Astrocyte of the cerebellum (primary cell): ENCODE measurements at places on chromosomes 7 and 10.

GRCh38 chr10:33828592-33828991, 494.1 kb upstream of the NRP1 start:
- DNase-seq = no peak

- no peak for DNase-seq
These were observed 6.9 kb downstream of the KMT2E start for GRCh38 chr7:105020926-105021325.

GRCh38 chr10:62618576-62619412, 185.7 kb upstream of the ADO start:
- DNase-seq = peak; percentile 16

GRCh38 chr10:70761031-70761601, 24.1 kb downstream of the TBATA start:
- no peak for DNase-seq

DNA sequence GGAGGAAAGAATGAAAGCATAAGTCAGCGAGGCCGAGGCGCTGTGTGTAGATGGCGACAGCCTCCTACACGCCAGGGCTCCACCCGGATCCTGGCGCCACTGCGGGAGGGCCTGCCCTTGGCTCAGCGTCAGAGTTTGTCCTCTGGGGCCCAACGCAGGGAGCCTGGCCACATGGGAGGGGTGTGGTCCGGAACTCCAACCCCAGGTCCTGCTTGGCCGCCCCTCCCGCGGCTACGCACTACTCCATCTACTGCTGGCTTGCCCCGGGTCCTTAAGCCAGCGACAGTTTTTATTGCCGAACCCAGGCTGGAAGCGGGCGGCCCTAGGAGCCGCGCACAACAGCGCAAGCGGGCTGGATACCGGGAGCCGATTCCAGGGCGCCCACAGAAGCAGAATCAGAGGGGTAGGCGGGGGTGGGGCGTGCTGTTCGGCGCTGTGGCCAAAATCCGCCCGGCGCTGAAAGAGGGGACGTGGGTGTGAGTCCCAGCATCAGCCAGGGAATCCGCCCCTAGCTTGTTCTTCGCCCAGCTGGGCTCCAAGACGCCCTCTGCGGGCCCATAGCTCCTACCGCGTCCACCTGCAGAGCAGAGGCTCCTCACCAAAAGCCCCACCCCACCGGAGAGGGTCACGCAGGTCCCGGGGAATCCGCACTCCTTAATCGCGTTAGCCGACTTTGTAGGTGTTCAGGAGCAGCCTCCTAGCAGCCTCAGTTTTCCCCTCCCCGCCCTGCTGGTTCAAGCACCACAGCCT, 4.5 kb downstream of the KAZALD1 start:
- DNase-seq = no peak

GRCh38 chr10:117441812-117442443, 66.7 kb upstream of the PDZD8 start:
- peak; percentile 75 for DNase-seq

DNA sequence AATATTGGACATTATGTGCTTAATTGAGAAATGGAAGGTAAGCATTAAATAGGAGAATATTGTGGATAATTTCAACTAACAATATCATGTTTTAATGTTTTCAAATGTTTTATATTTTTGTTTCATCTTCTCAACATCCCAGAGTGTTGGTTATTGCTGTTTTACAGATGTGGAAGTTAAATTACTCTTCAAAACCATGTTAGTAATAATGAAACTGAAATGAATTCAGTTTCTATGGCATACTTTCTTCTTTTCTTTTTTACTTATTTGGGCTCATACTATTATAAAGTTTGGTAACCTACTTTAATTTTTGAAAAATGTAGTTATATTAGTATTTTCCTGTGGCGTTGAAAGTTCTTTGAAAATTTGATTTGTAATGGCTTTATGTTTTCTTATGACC, 4.2 kb downstream of the GLRX3 start:
- no peak for DNase-seq

DNA sequence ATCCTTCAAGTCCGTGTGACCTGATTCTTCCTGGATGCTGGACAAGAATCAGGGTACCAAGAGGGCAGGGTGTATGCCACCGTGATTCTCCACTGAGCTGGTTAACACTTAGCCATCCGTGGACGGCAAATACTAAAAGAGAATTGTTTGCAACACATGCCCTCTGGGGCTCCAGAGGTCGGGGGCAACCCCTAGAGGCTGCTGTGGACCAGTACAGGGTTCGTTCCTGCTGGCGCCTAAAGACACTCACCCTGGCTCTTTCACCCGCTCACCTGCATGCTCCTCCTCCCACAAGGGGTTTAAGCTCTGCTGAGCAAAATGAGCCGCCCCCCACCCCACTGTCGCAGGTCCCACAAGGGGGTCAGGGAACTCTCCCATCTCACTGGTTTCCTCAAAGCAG, 148.7 kb upstream of the ITGB1 start:
- no peak for DNase-seq

DNA sequence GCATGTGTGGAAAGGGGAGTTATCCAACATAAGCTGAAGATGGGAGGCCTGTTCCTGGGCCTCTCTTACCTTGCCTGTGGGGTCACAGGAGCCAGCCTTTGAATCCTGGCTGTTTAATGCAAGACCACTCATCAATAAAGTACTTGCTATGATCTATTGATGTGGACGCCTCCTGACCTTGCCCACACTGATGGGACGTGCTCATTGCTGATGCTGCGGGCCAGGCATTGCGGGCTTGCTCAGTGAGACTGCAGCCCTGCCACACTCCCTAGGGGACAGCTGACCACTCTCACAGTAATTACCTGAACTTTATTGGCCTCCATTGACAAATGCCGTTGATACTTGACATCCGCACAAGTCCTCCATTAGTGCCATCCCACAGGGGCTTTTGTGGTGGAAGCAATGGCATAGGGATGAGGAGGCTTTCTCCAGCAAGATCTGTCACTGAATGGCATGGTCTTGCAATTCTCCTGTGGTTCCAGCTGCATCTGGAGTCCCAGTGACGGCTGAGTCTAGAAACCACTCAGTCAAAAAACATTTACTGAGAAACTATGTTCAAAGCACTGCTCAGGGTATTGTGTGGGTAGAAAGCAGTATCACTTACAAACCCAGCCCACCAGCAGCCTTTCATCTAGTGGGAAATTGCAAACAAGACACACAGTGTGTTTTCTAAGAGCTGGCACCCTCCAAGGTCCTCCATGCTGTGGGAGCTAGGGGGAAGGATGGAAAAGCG, 135.1 kb upstream of the YAE1 start:
- no peak for DNase-seq

DNA sequence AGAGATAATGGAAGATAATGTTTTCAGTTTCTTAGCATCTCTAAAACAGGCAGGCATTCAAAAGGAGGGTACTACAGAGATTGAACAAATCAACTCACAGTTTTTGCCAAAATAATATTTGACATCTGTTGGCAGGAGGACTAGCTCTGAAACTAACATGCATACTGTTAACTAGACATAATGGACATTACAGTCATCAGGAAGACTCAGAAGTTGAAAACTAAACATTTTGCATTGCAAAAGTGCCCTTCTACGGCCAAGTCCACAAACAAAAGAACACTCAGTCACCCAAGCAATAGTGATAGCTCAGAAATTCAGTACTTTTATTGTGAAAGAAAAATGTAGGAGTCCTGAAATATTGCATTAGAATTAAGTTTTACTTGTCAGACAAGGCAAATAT, 399.0 kb downstream of the HGF start:
- DNase-seq = no peak

DNA sequence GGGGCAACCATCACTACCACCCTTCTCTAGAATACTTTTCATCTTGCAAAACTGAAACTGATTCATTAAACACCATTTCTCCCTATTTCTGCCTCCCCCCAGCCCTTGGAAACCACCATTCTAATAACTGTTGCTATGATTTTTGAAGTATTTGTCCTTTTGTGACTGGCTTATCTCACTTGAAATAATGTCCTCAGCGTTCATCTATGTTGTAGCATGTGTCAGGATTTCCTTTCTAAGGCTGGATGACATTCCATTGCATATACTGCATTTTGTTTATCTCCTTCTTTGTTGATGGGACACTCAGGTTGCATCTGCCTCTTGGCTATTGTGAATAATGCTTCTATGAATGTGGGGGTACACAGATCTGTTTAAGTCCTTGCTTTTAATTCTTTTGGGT, 327.6 kb upstream of the ZNF32 start:
- no peak for DNase-seq

- no peak for DNase-seq
These were observed 369.1 kb downstream of the PLXNA4 start for GRCh38 chr7:132207211-132207610.

DNA sequence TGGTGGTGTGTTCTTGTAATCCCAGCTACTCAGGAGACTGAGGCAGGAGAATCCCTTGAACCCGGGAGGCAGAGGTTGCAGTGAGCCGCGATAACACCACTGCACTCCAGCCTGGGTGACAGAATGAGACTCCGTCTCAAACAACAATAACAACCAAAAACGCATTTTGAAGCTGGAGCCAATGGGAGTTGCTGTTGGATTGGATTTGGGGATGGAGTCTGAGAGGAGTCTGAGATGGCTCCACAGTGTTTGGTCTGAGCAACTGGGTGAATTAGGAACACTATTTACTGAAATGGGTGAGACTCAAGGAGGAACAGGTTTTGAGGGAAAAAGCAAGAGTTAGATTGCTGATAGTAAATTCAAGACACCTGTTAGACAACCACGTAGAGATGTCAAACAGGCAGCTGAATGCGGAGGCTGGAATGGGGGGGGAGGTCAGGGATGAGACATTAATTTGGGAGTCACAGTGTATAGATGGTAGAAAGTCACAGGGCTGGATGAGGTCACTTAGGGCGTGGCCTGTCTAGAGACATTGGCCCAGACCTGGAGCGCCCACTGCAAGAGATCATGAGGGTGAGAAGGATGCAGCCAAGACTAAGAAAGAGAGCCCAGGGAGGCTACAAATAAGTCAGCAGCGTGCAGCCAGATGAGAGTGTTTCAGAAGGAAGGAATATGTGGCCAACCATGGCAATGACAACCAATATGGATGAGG, 56.4 kb downstream of the CYCS start:
- no peak for DNase-seq

DNA sequence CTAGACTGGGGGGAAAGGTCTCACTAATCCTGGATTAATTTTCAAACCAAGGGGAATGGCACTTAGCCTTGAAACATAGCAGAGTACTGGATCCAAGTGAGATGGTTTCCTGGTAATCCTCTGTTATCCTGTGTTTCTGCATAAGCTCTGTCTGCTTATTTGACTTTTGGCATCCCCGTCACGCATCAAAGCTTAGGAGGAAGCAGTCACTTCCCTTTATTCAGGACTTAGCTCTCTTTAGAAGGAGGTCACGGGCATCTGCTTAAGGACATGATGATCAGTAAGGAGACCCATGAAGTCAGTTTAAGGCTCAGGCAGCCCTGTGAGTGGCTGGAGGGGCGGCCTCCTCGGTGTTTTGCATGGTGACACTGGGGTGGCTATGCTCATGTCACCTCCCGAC, 30.0 kb downstream of the TSPAN15 start:
- DNase-seq = no peak

DNA sequence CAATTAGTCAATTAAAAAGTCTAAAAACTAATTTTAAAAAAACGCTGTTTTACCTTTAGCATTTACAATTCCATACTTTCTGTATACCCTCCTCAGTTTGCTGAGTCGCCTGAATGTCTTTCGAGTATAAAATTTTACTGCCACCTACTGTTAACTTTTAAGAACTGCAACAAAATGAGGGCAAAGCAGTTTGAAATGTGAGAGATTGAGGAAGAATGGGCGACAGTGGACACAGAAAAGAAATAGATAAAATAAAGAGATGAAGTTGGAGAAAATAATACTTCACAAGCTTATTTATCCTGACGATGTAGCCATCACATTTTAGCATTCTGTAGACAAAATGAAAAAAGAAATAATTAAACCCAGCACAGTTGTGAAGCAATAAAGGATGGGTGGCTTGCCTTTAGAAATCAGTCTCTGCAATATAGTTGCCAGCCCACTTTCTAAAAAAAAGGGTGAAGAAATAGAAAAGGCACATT, 110.8 kb upstream of the PTN start:
- no peak for DNase-seq

DNA sequence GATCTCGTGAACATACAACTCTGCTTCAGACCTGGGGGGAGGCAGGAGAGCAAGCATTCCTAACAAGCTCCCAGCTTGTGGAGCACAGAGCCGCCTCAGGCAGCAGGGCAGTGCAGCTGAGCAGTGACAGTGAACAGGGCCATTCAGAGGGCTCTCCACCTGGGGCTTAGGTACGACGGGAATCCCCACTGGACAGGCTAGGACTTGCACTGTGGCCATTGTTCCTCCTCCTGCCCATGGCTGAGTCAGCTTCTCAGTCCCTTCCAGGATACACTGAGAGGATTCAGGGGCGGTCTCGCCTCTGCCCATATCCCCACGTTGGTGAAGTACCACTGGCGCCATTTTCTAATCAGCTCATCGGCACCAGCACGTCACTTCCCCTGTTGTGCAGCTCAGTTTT, 71.1 kb downstream of the FIGNL1 start:
- no peak for DNase-seq
